AG04449 (cell line): ENCODE measurements at places on chromosomes 16 and 17.

GRCh38 chr17:17055286-17056155, 13.3 kb downstream of the MPRIP start:
- DNase-seq: no peak

DNA sequence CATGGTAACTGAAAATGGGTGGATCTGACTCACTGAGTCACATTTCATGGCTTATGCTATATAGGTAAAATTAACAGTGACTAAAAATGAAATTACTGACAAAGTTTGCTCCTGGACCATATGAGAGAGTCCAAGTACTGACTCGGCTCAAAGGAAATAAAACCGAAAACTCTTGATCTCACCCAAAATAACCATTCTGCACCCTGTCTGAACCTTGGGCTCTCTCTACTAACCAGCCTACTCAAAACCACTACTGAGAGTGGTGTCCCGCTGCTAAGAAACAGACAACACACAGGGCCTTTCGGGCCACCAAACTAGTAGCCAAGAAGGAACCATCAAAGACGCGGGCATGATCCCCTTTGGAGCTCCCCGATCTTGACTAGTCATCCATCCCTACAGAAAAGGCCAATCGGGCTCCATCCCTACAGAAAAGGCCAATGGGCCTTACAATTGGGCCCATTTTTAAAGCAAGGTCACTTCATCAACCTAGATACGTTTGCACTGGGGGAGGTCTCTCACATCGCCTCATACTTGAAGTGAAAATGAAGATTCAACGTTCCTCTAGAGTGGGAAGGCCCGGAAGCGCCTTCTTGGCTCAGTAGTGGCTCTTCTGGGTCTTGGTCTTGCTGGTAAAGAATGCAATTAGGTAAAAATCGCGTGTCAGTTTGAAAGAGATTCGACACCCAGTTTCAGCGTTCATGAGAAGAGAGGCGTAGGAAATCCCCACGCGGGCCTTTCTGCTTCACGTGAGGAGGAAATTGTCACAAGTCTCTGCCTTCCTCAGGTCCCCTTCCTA, 720 bp upstream of the ZPBP2 start:
- DNase-seq: no peak

DNA sequence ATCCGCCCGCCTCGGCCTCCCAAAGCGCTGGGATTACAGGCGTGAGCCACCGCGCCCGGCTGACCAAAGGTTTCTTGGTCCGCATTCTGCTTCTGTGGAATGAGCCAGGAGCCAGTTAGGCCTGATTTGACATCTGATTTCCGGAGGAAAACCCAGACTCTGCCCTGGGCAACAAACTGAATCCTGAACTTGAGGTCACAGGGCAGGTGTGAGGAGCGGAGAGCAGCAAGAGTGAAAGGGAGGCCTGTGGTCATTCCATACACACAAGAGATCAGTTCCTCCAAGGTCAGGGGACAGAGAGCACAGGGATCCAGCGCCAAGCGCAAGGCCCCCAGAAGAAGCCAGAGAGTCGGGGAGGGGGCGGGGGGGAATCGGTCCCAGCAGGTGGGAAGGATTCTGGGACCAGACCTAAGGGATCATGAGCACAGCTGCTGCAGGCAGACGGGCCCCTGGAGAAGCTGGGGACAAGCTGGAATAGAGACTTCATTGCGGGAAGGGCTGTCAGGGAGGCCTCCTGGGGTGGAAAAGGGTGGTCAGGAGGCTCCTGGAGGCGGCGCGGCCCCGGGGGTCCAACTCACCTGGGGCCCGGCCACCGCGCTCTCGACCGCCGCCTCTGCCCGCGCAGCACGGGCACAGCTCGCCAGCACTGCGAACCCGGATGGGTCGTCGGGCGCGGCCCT, 436 bp downstream of the SHPK start:
- DNase-seq: no peak

DNA sequence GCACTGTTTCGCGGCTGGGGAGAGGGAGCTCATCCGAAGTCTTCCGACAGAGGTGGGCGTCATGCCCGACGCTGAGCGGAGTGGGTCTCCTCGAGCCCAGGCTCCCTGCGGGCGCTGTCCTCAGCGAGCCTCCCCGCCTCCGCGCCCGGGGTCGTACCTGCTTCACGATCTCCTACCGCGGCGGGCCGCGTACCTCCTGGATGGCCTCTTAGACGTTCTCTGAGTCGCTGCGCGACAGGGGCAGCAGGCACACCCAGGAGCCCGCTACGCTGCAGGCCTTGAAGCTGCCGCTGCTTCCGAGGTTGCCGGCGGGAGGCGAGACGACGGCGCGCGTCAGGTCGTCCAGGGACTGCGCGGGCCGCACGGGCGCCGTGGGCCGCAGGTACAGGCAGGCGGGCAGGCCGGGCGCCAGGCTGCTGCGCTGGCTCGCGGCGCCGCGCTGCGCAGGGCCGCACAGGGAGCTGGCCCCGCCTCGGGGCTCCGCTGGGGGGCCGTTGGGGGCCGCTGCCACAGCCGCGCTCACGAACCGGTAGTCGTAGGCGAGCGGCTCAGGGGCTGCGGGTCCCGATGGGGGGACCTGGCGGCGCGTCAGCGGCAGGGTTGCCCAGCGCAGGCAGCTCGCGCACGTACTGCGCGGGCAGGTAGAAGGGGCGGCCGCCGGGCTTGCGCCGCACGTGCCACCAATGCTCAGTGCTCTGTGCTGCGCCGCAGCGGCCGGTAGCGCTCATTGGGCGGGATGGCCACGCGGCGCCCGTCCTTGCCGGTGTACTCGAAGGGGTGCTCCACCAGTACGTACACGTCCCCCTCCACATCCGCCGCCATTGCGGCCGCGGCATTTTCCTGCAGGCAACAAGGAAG, 116.4 kb upstream of the SMURF2 start:
- DNase-seq: no peak

- DNase-seq: no peak
Observed at GRCh38 chr16:47511882-47512281, 50.8 kb downstream of the PHKB start.

DNA sequence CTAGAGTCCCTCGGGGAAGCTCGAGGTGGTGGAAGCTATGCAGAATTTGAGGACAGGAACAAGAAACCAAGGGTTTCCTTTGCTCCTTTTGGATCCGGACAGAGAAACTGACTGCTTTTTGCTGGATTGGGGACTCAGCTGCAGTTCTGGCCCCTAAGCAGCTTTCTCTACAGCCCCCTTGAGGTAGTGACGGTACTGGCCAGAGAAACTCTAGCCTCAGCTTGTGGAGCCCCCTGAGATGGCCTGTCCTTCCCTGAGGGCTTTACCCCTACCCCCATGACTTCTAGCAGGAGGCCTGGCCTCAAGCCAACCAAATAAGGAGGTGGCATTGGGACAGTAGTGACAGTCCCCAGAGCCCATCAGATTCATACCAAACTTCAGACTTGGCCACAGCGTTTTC, 118.1 kb downstream of the IRX5 start:
- DNase-seq: no peak

GRCh38 chr17:75769536-75769935, 4.5 kb upstream of the GALK1 start:
- DNase-seq: no peak

DNA sequence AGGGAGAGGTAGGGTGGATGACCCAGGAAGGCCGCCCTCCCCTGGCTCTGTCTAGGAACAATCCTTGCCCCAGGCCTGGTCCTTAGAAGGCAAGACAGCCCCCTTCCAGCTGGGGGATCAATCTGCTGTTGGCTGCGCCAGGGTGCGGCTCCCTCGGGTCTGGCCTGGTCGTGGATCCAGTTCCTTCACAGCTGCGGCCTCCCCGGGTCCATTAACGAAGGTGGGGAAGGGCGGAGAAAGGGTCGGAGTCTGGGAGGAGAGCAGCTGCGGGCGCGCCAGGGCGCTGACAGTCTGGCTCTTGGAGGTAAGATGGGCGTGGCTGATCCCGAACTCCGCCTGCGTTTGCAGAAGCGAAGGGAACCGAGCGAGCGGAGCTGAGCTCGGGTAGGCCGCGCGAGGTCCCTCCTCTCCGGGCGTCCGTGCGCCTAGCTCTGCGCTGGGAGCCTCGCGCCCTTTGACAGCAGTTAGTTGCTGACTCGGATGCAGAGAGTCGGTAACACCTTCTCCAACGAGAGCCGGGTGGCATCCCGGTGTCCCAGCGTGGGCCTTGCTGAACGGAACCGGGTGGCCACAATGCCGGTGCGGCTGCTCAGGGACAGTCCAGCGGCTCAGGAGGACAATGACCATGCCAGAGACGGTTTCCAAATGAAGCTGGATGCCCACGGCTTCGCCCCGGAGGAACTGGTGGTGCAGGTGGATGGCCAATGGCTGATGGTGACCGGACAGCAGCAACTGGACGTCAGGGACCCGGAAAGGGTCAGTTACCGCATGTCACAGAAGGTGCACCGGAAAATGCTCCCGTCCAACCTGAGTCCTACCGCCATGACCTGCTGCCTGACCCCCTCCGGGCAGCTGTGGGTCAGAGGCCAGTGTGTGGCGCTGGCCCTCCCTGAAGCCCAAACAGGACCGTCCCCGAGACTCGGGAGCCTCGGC, at the start of gene HSPB9:
HSPB9 (plus strand) TSS at position 434 of the 933 bp plus-strand sequence; CDS start at position 481, 47 bp downstream.
- no peak for DNase-seq

DNA sequence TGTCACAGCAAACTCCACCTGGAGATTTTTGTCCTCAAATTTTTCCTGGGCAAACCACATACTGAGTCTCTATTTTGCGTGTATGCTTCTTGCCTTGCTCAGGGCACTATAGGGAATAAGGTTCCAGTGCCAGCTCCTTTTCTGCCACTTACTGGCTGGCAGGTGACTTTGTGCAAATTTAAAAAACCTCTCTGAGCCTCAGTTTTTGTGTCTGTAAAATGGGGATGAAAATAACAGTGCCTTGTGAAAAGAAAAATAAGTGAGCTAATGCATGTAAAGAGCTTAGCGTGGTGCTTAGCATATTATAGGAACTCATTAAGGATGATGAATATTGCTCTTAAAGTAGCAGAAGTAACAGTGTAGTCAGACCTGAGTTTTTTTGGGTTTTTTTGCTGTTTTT, 19.9 kb downstream of the CLEC19A start:
- no peak for DNase-seq

DNA sequence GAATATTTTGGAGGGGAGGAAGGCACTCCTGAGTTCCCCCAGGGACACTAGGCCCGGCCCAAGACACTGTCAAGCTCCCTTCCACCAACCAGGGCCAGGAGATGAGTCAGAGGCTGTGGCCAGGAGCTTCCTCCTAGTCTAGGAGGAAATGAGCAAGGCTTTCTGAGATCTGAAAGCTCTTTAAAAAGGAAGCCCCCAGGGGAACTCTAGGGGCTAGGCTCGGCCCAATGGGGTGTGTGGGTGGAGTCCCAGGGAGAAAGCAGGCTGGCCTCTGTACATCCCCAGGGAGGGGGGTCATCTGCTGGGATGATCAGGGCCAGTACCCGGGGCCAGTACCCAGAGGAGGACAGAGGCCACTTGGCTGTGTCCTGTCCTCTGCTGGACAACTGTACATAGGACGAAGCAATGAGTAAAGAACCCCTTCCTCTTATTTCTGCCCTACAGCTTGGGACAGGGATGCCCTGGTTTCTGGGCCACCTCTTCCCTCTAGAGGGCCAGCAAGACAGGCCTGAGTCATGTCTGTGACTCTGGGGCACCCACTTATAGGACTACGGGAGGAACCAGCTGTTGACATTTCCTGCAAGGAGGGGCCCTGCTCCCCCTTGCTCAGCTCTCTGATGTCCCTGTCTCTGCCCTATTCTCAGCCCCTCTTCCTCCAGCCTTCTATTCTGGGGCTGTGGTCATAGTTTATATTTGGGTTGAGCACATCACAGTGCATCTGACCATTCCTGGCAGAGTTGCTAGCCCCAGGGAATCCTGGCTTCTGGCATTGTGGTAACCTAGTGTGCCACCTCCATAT, 2.7 kb downstream of the FHOD1 start:
- DNase-seq: peak; percentile 58

DNA sequence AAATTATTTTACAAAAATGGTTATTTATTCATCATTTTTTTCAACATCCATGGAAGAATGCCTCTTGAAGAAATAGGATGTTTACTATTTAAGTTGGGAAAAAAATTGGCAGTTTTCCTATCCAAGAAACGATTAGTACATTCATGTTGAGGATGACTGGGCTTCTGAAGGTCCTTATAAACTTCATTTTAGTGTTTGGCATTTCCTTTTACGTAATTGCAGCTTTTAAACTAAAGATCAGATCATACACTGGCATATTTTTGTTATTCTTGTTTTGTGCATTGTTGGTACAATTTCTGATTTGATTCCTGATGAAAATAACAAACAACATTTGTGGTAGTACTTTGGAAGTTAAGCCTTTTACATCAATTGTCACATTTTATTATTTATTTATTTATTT, 11.5 kb downstream of the KCNJ16 start:
- no peak for DNase-seq

DNA sequence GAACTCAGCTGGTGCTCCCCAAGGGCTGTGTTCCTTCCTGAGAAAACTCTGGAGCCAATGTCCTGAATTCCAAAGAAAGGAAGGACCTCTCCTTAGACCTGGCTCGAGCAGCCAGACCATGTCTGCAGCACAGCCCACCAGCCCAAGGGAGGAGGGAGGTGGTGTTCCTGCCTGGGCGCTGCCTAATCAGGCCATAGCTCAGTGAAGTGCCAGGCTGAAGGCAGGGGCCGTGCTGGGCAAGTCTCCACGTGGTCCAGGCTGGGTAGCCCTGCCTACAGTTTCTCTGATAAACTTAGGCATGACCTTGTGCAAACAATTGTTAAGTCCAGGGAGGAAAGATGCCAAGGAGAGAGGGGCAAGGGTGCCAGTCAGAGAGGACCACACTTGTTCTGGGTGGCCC, 76.8 kb downstream of the MPRIP start:
- no peak for DNase-seq

DNA sequence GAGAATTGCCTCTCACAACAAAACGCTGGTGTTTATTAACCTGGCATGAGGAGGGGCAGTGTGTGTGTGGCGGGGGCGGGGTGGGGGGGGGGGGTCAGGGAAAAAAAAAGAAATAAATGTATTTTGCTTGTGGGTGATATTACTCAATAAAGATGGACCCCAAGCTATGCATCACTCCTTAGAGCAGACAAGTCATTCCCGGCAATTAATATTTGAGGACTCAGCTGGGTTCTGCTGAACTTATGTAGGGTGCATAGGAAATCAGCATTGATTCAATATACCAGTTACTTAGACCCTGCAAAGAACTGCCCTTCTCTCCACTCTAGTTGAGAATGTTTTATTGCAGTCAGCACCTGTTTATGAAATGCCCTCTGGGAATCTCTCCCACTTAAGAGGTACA, 206.2 kb upstream of the MAF start:
- no peak for DNase-seq

- no peak for DNase-seq
Observed at GRCh38 chr16:12387311-12387710, 410.8 kb downstream of the SNX29 start.
